ENCODE measurements at places on chromosomes 12 and 14.

DNA sequence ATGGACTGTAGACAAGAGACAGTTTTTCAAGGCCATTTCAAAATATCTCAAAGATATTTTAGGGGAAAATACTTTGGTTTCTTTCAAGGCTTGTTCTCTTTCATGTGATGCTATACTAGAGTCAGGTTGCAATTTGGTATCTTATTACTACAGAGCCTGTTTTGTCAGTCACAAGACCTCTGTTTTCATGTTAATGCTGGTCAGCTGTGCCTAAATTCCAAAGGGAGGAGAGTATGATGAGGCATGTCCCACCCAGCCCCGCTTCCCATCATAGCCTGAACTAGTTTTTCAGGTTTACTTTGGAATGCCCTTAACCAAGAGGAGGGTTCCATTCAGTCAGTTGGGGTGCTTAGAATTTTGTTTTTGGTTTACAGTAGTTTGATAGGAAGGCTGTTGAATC lies 52.6 kb downstream of the GPHB5 start:
- DNase-seq = no peak

- no peak for DNase-seq
Measured at GRCh38 chr14:65210118-65210821, 108.0 kb upstream of the MAX start.

DNA sequence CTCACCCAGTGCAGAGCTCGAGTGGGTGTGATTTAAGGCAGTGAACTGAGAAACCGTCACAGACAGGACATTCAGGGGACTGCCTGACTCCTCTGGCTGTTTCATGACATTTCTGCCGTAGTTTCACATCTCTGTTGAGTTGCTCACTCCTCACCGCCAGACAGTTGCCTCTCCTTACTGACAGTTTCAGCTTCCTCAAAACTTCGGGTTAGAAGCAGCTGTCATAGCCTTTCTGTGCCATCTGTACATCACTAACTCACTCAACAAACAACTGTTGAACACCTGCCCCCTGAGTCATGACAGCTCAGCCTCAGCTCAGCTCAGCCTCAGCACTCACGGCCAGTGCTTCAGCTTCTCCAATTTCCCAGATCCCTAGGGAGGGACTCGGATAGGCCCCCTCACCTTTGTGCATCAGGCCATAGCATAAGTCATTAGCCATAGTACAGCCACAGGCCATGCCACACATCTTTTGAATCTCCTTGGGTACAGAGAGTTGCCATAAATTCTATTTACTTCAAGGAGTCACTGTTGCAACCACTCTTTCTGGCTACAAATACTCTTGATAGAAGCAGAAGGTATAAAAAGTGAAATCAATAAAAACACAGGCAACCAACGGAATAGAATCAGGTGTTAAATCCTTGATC lies 6.2 kb upstream of the SLC15A4 start:
- DNase-seq = no peak

- DNase-seq = no peak
Measured at GRCh38 chr12:31578632-31579031, 12.3 kb downstream of the DENND5B start.

GRCh38 chr14:103696070-103696402 lies 19.2 kb downstream of the XRCC3 start:
- no peak for DNase-seq
